Liver (tissue), 10 donors: ENCODE measurements at places on chromosomes 2 and 18. TPM values are rescaled to one million over a fixed set of nuclear protein-coding genes. Genes with fewer than 3 reads are reported as not detected.

DNA sequence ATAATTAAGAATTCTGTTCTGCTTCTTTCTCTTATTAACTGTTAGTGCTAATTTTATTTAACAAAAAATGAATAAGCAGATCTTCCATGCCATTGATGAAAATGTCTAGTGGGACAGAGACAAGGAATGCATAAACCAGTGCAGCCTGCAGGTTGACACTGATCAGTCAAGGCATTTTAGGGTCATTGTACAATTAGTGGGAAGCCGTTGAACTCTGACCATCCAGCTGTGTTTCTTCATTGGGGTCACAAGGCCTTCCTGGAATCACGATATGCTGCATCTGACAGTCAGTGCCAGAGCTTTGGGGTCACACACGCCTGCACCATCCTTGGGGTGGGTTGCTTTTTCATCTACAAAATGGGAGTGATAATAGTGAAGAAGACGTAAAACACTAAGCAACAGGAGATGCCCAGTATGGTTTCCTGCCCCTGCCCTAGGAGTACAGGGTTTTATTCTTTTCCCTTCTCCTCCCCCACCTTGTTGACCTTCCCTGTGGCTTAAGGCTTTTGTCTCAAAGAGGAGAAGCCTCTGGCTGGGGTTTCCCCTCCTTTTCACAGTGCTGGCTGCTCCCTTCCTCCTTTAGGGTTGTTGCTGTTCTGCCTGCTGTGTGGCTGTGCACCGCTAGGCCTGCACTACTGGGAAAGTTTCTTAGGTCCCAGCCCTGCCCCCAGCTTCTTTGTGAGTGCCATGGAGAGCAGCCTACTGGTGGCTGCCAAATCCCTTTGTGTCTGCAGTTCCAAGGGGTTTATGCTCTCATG, 245.6 kb downstream of the TPGS2 start:
- no peak overlapping the region for H3K27ac ChIP-seq
- H3K27me3 ChIP-seq = no peaks in the 10 kb centered on the region
- no peak overlapping the region for H3K4me3 ChIP-seq

- no peaks in the 10 kb centered on the region for H3K27me3 ChIP-seq
- DNase-seq = no peak
- no peak overlapping the region for H3K27ac ChIP-seq
- H3K36me3 ChIP-seq = no peaks in the 10 kb centered on the region
Observed at GRCh38 chr2:43340066-43340465, 113.7 kb upstream of the ZFP36L2 start.

DNA sequence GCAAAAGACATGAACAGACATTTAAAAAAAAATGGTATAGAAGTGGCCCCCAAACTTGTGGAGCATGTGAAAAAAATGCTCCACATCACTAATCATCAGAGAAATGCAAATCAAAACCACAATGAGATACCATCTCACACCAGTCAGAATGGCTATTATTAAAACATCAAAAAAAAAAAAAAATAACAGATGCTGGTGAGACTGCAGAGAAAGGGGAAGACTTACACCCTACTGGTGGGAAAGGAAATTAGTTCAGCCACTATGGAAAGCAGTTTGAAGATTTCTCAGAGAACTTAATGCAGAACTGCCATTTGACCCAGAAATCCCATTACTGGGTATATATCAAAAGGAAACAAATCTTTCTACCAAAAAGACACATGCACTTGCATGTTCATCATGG, 164.8 kb downstream of the RIT2 start:
- H3K36me3 ChIP-seq = no peaks in the 10 kb centered on the region
- no peak overlapping the region for H3K4me3 ChIP-seq
- no peak overlapping the region for H3K27ac ChIP-seq
- no peak for DNase-seq
- H3K27me3 ChIP-seq = no peaks in the 10 kb centered on the region

GRCh38 chr18:40414155-40414754, 1540.8 kb upstream of the PIK3C3 start:
- no peaks in the 10 kb centered on the region for H3K36me3 ChIP-seq
- no peak overlapping the region for H3K4me3 ChIP-seq
- no peaks in the 10 kb centered on the region for H3K4me1 ChIP-seq
- no peaks in the 10 kb centered on the region for H3K27me3 ChIP-seq

DNA sequence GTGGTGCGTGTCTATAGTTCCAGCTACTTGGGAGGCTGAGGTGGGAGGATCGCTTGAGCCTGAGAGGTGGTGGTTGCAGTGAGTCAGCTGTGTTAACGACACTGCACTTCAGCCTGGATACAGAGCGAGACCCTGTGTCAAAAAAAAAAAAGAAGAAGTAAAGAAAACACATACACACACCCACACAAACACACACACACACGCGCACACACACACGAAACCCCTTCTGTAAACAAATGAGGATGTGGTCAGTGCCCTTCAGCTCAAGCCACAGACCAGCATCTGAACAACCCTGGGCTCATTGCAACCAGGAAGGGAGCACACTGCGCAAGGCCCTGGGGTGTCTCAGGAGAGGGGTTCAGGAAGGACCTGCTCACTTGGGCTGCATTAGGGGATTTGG, 47.9 kb upstream of the KCNF1 start:
- no peaks in the 10 kb centered on the region for H3K36me3 ChIP-seq
- H3K27ac ChIP-seq = no peak overlapping the region
- no peak for DNase-seq

- H3K27ac ChIP-seq = peak overlapping the region; percentile 25
- H3K4me1 ChIP-seq = peaks cover 25% of the 10 kb centered on the region
- no peak for DNase-seq
- H3K27me3 ChIP-seq = no peaks in the 10 kb centered on the region
- no peak overlapping the region for H3K4me3 ChIP-seq
- no peaks in the 10 kb centered on the region for H3K36me3 ChIP-seq
Observed at GRCh38 chr2:46984642-46985476, 69.3 kb upstream of the MCFD2 start.

DNA sequence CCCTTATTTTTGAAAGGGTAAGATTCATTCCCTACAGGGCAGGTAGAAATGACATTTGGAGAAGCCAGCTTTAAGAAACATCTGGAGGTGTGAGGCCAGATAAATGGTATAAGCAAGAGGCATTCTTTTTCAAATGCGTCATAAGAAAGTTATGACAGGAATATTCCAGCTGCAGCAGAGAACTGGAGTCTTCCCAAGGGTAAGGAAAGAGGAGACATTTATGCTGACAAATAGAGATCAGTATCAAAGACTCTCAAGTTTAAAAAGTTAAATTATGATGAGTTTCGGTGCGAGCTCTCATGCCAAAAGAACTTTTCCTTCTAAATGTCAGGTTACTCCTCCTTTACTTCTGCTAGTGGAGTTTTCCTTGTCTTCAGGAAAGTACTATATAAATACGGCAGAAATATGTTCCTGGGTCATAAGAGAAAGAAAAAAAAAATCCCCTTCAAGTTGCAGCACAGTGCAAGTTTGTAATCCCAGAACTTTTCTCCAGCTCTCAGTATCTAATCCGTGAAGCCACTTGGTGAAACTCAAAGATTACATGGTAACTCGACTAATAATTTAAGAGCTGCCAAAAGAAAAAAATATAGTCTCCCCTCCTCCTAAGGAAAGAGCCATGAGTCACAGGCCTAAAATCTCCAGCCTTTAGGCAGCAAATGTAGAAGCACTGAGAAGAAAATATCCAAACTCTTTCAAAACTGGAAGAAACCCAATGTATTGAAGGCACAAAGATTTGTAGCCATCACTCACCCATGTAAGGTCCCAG, 428.1 kb downstream of the MEIS1 start:
- H3K36me3 ChIP-seq = no peaks in the 10 kb centered on the region
- H3K4me3 ChIP-seq = no peak overlapping the region
- H3K4me1 ChIP-seq = no peaks in the 10 kb centered on the region
- H3K27ac ChIP-seq = no peak overlapping the region

DNA sequence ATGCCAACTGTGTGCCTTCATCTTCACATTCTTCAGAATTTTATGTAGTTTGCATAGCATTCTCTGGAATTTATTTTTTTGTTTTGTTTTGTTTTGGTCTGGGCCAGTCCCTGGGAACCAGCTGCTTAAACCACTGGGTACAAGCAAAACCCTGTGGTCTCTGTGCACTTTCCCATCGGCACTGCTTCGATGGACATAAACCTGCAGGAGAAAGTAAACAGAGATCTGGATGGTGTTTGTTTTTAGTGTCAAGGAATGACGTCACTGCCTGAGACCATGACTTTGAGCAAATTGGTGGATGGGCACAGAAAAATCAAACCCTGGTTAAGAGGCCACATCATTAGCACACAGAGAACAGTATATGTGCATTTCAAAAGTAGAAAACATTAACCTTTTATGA, 64.7 kb upstream of the RASGRP3 start:
- H3K4me3 ChIP-seq = no peak overlapping the region
- DNase-seq = no peak
- no peaks in the 10 kb centered on the region for H3K4me1 ChIP-seq
- no peaks in the 10 kb centered on the region for H3K27me3 ChIP-seq
- H3K27ac ChIP-seq = no peak overlapping the region
- H3K36me3 ChIP-seq = no peaks in the 10 kb centered on the region

DNA sequence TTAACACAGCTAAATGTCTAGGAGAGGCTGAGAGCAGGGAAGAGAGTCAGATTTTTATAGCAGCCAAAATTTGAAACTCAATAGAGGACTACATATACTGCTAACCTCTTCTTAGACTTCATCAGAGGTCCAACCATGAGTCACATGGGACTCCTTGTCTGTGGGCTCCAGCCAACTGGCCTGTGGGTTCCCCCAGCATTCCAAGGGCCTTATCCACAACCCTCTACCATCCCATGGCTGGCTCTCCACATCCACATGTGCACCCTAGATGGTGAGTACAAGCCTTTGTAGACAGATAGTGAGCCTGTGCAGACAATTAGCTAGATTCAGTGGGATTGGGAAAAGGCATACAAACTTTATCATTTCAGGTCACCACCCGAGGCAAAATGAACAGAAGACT, 901.9 kb upstream of the ZEB2 start:
- H3K4me3 ChIP-seq = no peak overlapping the region
- no peaks in the 10 kb centered on the region for H3K4me1 ChIP-seq
- no peak overlapping the region for H3K27ac ChIP-seq

DNA sequence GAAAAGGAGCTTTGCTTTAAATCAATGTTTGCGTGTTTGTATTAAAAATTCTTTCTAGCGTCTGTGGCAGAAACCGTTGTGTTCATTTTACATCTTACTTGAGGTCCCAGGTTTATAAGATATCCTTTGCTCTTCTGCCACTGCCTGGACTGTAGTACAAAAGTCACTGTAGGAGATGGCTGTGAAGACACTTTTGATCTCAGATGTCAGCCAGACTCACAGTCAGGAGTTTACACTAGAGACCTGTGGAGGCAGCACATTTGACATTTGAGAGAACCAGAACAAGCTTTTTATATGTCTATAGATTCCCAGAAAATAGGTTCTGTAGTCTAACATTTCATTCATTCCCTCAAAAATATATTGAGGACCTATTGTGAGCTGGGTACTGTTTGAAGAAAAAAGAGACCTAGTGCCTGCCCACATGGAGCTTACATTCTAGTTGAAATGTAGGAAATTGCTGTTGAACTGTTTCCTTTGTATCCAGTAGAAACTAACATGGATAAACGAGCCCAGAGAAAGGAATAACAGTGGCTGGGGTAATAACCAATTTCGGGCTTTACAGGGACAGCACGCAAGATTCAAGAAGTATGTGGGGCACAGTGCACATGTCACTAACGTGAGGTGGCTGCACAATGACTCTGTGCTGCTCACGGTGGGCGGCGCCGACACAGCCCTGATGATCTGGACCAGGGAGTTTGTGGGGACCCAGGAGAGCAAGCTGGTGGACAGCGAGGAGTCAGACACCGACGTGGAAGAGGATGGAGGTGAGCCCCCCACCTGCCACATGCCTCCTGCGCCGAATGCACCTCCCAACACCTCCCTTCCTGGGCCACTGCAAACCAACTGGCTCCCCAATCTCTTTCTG, 122.3 kb downstream of the RTN4 start:
- no peaks in the 10 kb centered on the region for H3K36me3 ChIP-seq
- H3K27ac ChIP-seq = no peak overlapping the region
- H3K4me1 ChIP-seq = no peaks in the 10 kb centered on the region
- no peaks in the 10 kb centered on the region for H3K27me3 ChIP-seq
- DNase-seq = no peak

DNA sequence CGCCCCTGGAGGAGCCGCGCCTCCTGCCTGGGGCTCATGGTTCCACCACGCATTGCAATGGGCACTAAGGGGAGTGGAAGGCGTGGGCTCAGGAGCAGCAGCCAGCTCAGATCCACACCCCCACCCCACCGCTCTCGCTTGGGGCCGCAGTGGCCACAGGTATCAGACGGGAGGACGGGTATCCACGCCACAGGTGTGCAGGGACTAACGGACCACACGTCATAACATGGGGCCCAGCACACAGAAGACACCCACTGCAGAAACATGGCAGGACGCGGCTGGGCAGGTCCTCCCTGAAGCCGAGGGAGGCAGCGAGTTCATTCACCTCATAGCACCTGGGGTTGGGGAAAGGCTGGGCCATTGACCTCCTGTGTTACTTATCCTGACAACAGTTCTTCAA, 13.0 kb downstream of the HDAC4 start:
- H3K27ac ChIP-seq = no peak overlapping the region
- no peaks in the 10 kb centered on the region for H3K36me3 ChIP-seq
- DNase-seq = no peak
- H3K4me3 ChIP-seq = no peak overlapping the region
- H3K4me1 ChIP-seq = peaks cover under 1% of the 10 kb centered on the region

DNA sequence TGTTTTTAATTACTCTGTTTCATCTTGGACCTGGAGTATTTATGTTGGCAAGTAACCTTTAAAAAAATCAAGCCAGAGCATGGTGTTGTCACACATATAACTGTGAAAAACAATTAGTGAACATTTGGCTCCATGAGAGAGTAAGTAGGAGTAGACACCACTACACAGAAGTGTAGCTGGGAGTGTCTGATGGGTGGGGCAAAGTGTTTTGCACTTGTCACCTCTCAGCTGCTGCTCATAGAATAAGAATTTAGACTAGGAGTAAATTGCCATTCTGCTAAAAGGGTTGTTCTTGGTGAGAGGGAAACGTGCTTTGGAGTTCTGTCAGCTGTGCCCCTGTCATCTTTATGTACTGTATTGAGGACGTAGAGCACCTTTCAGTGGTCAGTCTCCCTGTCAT, 114.5 kb downstream of the TTC27 start:
- H3K36me3 ChIP-seq = peaks cover under 1% of the 10 kb centered on the region
- H3K4me3 ChIP-seq = no peak overlapping the region
- no peaks in the 10 kb centered on the region for H3K27me3 ChIP-seq

The DCDC2C gene
- total RNA-seq = not detected

The ZNF892 gene
- 1.3 TPM for total RNA-seq

The LIMS3 gene
- total RNA-seq = 3.7 TPM
